ENCODE measurements at places on chromosomes 16 and 17. TPM values are rescaled to one million over a fixed set of nuclear protein-coding genes. Genes with fewer than 3 reads are reported as not detected.
A peak's percentile ranks its signal among the peaks of the same experiment; 100 is the strongest.

DNA sequence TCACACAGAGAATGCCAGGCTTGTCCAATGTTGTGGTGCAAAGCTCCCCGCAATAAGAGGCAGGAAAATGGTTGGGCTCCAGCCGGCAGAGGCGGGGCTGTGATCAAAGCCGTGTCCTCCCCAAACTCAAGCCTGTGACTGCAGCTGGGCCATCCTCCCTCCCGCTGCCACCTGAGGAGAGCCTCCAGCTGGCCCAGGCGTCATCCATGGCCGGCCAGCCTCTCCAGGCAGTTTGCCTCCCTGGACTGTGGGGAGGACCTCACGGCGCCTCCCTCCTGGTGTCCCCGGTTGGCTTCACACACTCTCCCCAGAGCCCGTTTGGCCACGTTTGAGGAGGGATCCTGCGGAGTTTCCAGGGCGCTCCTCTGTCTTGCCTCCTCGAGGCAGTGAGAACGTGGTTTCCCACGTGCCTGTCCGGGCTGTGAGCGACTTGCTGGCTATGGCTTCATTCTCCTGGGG is 134.1 kb downstream of the IRF8 start:
- no peak for DNase-seq
- no peak overlapping the region for H3K4me3 ChIP-seq
- no peak overlapping the region for H3K27ac ChIP-seq
- no peaks in the 10 kb centered on the region for H3K4me1 ChIP-seq

GRCh38 chr17:29412780-29413565 is 22.8 kb downstream of the TAOK1 start:
- peaks cover 19% of the 10 kb centered on the region for H3K4me1 ChIP-seq
- H3K4me3 ChIP-seq, result no peak overlapping the region
- no peak for DNase-seq
- no peak overlapping the region for H3K27ac ChIP-seq
- H3K36me3 ChIP-seq, result no peaks in the 10 kb centered on the region

GRCh38 chr17:17535957-17536356 is 39.8 kb upstream of the RASD1 start:
- no peaks in the 10 kb centered on the region for H3K27me3 ChIP-seq
- H3K27ac ChIP-seq, result peak overlapping the region; percentile 23
- H3K4me1 ChIP-seq, result peaks cover 22% of the 10 kb centered on the region
- no peaks in the 10 kb centered on the region for H3K36me3 ChIP-seq
- no peak overlapping the region for H3K4me3 ChIP-seq

DNA sequence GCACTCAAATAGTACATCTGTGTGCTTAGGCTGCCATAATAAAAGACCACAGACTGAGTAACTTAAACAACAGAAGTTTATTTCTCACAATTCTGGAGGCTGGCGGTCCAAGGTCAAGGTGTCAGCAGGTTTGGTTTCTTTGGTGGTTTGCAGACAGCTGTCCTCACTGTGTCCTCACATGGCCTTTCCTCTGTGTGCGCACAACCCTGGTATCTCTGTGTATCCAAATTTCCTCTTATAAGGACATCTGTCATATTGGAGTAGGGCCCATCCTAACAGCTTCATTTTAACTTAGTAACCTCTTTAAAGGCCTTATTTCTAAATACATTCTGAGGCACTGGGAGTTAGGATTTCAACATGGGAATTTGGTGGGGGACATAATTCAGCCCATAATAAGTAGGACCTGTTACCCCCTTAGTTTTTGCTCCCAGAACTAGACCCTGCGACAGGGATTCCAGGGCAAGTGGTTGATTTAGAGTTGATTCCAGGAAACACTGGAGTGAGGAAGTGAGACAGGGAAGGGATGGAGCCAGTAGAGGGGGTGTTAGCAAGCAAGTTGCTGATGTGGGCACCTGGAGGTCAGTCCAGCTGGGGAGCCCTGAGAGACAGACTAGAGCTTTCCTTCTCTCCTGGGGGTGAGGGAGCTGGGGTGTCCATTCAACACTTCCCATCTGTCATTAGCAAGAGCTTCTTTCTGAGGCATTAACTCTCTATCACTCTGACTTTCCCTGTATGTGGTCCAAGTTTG is 10.9 kb upstream of the ALKBH5 start:
- H3K27ac ChIP-seq, result no peak overlapping the region
- no peaks in the 10 kb centered on the region for H3K4me1 ChIP-seq
- H3K27me3 ChIP-seq, result no peaks in the 10 kb centered on the region
- DNase-seq, result no peak
- H3K4me3 ChIP-seq, result no peak overlapping the region

DNA sequence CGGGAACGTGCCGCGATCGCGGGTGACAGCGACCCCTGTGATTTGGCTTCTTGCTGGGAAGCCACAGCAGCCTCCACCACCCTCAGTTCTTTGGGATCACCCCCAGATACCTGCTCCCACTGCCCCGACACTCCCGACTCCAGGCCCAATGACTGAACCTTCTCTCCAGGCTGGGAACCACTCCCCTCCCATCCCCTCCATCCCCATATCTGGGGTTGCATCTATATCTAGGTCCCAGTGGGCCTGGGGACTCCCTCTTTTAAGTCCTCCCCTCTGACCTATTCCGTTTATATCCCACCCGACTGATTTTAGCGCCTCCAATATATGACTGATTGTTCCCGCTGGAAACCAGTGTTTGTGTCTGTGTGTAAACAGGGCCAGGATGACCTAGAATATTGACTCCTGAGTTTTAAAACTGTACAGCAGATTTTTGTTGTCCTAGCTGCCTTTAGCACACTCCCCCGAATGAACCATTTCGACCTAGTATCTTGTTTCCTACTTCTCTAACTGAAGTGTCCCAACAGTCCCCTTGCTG is 667 bp downstream of the PSMD3 start:
- H3K4me3 ChIP-seq, result peak overlapping the region; percentile 94
- peaks cover 22% of the 10 kb centered on the region for H3K36me3 ChIP-seq
- no peak for DNase-seq
- no peaks in the 10 kb centered on the region for H3K27me3 ChIP-seq

- no peaks in the 10 kb centered on the region for H3K27me3 ChIP-seq
- no peak overlapping the region for H3K27ac ChIP-seq
- H3K4me1 ChIP-seq, result no peaks in the 10 kb centered on the region
- no peak for DNase-seq
- no peak overlapping the region for H3K4me3 ChIP-seq
Observed at GRCh38 chr16:82091241-82091640, 56.2 kb downstream of the HSD17B2 start.

DNA sequence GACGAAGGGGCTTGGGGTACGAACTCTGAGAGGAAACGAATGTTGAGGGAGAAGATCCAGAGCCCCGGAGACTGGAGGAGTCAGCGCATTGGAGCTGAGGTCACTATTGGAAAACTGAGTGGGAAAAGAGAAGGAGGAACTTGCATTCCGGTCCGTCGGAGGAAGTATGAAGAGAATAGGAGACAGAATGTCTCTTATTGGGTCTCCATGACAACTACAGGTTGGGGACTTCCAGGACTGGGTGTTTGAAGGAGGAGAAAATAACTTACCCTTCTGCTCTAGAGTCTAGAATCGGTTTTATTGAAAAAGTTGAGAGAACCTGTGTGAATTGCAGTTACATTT is 537 bp downstream of the GOSR1 start:
- peaks cover 18% of the 10 kb centered on the region for H3K4me1 ChIP-seq
- no peaks in the 10 kb centered on the region for H3K27me3 ChIP-seq
- H3K36me3 ChIP-seq, result peaks cover 14% of the 10 kb centered on the region
- peak overlapping the region; percentile 80 for H3K4me3 ChIP-seq
- peak; percentile 22 for DNase-seq

- H3K36me3 ChIP-seq, result peaks cover 72% of the 10 kb centered on the region
- no peaks in the 10 kb centered on the region for H3K27me3 ChIP-seq
- DNase-seq, result peak; percentile 52
- no peaks in the 10 kb centered on the region for H3K4me1 ChIP-seq
Observed at GRCh38 chr17:7321466-7321865, 6.3 kb upstream of the GPS2 start.

DNA sequence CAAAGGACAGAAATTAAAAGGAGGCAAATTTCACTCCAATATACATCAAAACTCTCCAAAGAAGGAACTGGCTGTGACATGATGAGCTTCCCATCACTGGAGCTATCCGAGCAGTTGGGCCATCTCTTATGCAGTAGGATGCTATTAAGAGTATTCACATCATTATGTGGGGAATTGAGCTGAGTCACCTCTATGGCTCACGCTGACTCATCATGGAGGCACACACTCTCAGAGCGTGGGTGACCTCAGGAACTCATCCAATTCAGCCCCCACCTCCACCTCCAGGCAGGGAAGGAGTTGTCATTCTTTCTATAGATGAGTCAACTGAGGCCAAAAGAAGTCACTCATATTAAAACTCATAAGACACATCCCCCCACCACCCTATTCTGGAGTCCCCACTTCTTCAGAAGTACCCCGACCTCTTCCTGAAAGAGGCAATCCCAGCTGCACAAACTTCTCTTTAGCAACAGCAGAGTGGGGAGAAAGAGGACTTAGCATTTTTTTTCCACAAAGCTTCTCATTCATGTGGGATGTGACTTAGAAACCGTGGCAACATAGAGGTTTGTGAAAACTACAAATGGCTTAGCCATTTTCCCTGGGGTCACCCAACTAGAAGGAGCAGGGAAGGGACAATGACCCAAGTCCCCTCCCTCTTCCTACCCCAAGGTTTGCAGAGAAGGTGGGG is 32.5 kb downstream of the ABCC12 start:
- no peaks in the 10 kb centered on the region for H3K36me3 ChIP-seq
- no peak for DNase-seq
- no peaks in the 10 kb centered on the region for H3K4me1 ChIP-seq

DNA sequence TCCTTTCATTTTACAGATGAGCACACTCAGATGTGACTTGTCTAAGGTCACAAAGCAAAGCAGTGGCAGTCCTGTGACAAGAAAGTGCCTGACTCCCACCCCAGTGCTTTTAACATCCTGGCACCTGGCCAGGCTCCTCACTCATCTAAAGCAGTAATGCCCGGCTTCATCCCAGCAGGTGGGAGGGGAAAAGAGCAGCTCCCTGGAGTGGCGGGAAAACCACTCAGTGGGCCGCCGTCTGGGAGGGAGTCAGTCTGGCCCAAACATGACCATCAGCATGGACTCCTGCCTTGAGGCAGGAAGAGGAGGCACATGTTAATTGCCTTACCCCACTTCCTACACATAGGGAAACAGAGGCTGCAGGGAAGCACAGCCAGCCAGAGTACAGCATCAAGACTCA is 2.6 kb downstream of the PCGF2 start:
- H3K4me1 ChIP-seq, result peaks cover 63% of the 10 kb centered on the region
- H3K36me3 ChIP-seq, result no peaks in the 10 kb centered on the region
- no peaks in the 10 kb centered on the region for H3K27me3 ChIP-seq
- H3K27ac ChIP-seq, result peak overlapping the region; percentile 93
- H3K4me3 ChIP-seq, result no peak overlapping the region

GRCh38 chr16:4942481-4942880 is 5.5 kb upstream of the PPL start:
- H3K36me3 ChIP-seq, result no peaks in the 10 kb centered on the region
- peak overlapping the region; percentile 60 for H3K27ac ChIP-seq
- H3K27me3 ChIP-seq, result no peaks in the 10 kb centered on the region
- peaks cover 46% of the 10 kb centered on the region for H3K4me1 ChIP-seq
- DNase-seq, result no peak

GRCh38 chr16:81633147-81633619 is 145.9 kb upstream of the PLCG2 start:
- peak overlapping the region; percentile 74 for H3K27ac ChIP-seq
- no peaks in the 10 kb centered on the region for H3K27me3 ChIP-seq
- H3K4me1 ChIP-seq, result peaks cover 17% of the 10 kb centered on the region

- no peaks in the 10 kb centered on the region for H3K27me3 ChIP-seq
- H3K4me1 ChIP-seq, result peaks cover 5% of the 10 kb centered on the region
- peak; percentile 47 for DNase-seq
- H3K36me3 ChIP-seq, result peaks cover 8% of the 10 kb centered on the region
Observed at GRCh38 chr16:89706518-89707260, 5.2 kb upstream of the SPATA2L start.

DNA sequence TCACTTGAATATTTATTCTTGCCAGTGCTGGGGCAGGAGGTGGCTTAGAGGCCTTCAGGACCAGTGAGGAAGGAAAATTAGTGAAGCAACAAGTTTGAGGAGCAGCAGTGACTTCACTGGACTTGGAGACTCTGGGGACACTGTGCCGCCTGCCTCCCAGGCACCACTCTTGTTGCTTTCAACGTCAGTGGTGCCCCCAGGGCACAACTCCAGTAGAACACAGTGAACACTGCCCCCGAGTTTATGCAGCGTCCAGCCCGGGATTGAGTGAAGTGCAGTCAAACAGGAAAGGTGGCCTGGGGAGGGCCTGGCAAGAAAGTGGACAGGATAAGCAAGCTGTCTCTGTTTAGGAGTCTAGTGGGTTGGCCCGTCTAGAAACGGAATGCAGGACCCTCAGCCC is 24.4 kb upstream of the NAT9 start:
- H3K4me3 ChIP-seq, result no peak overlapping the region
- H3K27ac ChIP-seq, result no peak overlapping the region
- DNase-seq, result no peak
- H3K4me1 ChIP-seq, result no peaks in the 10 kb centered on the region

GRCh38 chr16:7303660-7304200 is 28.9 kb upstream of the RBFOX1 start:
- H3K4me3 ChIP-seq, result no peak overlapping the region
- DNase-seq, result no peak
- H3K4me1 ChIP-seq, result no peaks in the 10 kb centered on the region
- no peaks in the 10 kb centered on the region for H3K36me3 ChIP-seq

- no peaks in the 10 kb centered on the region for H3K27me3 ChIP-seq
- peak overlapping the region; percentile 91 for H3K4me3 ChIP-seq
- peaks cover 19% of the 10 kb centered on the region for H3K4me1 ChIP-seq
- H3K36me3 ChIP-seq, result no peaks in the 10 kb centered on the region
Observed at GRCh38 chr17:57256708-57257112, 387 bp downstream of the MSI2 start.

DNA sequence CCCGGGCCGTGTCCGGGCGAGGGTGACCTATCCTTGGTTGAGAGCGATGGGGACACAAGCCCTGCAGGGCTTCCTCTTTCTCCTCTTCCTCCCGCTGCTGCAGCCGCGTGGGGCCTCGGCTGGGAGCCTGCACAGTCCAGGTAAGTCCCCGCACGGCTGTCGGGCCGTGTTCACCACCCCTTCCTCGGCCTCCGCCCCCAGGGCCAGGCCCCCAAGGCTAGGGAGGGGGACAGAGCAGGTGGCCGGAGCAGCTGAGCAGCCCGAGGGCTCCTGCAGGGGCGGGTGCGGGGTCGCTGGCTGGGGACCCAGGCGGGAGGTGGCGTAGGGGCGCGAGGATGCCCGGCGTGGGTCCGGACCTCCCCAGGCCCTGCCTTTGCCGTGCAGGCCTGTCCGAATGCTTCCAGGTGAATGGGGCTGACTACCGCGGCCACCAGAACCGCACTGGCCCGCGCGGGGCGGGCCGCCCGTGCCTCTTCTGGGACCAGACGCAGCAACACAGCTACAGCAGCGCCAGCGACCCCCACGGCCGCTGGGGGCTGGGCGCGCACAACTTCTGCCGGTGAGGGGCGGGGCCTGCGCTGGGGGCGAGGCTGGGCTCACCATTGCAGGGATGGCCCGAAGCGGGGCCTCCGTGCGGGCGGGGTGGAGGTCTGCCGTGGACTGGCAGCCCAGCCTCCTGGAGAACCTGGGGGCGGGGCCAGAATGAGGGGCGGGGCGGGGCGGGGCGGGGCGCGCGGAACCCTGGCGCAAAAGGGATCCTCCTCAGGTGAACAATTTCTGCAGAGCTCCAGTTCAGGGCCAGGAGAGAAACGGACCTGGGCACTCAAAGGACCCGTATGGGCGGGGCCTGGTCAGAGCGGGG is 631 bp downstream of the KREMEN2 start:
- H3K27me3 ChIP-seq, result peaks cover 36% of the 10 kb centered on the region
- H3K4me3 ChIP-seq, result peak overlapping the region; percentile 38
- no peaks in the 10 kb centered on the region for H3K36me3 ChIP-seq

- DNase-seq, result no peak
- H3K27me3 ChIP-seq, result no peaks in the 10 kb centered on the region
- H3K27ac ChIP-seq, result peak overlapping the region; percentile 77
- H3K4me3 ChIP-seq, result no peak overlapping the region
Observed at GRCh38 chr17:50222922-50223321, 21.5 kb upstream of the COL1A1 start.

HLF gene
- 26.3 TPM for total RNA-seq

SPAG5 gene
- total RNA-seq, result 7.0 TPM

RBL2 gene
- total RNA-seq, result 85.9 TPM

PSMB3 gene
- total RNA-seq, result 70.1 TPM

FOXN1 gene
- total RNA-seq, result 0.07 TPM

TBC1D3C gene
- total RNA-seq, result not detected

VTN gene
- total RNA-seq, result 2.3 TPM
